MCF 10A (cell line): ENCODE measurements at places on chromosomes 2 and 18. TPM values are rescaled to one million over a fixed set of nuclear protein-coding genes. Genes with fewer than 3 reads are reported as not detected.
A peak's percentile ranks its signal among the peaks of the same experiment; 100 is the strongest.

- no peak overlapping the region for H3K27ac ChIP-seq
- DNase-seq = no peak
- H3K4me3 ChIP-seq = no peak overlapping the region
- H3K27me3 ChIP-seq = peaks cover 11% of the 10 kb centered on the region
Observed at GRCh38 chr2:96154506-96155380, 9.5 kb upstream of the DUSP2 start.

DNA sequence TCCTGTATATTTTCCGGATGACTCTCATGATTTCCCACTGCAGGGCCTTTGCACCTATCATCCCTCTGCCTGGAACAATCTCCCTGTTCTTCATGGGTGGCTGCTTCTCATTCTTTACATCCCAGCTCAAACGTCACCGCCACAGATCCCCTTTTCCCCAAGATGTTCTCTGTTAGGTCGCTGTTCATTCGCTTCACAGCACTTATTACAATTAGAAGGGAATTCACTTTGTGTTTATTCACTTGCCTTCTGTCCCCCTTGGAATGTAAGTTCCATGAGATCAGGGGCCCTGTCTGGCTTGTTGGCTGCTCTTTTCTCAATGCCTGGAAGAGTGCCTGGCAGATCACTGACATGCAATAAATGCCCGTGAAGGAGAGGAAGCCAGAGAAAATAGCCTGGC lies 106.7 kb downstream of the FOXI3 start:
- H3K36me3 ChIP-seq = no peaks in the 10 kb centered on the region
- no peak overlapping the region for H3K27ac ChIP-seq
- H3K4me1 ChIP-seq = no peaks in the 10 kb centered on the region
- DNase-seq = no peak

DNA sequence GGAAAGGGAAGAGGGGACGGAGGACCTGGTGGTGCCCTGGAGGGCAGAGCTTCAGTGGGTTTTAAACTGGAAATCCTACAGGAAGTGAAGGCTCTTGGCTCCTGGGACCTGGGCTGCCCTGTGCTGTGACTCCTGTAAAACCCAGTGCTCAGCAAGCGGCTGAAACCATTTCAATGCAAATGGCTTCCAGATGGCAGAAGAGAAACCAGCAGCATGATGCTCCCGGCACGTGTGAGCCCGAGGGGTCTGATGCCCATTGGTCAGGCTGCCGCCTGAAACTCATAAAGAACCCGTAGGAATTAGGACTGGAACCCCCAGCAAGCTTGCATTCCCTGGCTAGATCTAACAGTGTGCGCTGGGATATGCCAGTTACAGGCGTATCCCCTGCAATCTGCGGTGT lies 109.2 kb upstream of the THOC1 start:
- H3K27me3 ChIP-seq = no peaks in the 10 kb centered on the region
- no peak overlapping the region for H3K4me3 ChIP-seq
- no peaks in the 10 kb centered on the region for H3K36me3 ChIP-seq

GRCh38 chr2:136319237-136319636 lies 201.3 kb upstream of the CXCR4 start:
- H3K4me1 ChIP-seq = no peaks in the 10 kb centered on the region
- H3K4me3 ChIP-seq = no peak overlapping the region
- H3K27me3 ChIP-seq = no peaks in the 10 kb centered on the region

- H3K4me1 ChIP-seq = no peaks in the 10 kb centered on the region
- DNase-seq = no peak
- H3K27ac ChIP-seq = no peak overlapping the region
- no peak overlapping the region for H3K4me3 ChIP-seq
- no peaks in the 10 kb centered on the region for H3K27me3 ChIP-seq
Observed at GRCh38 chr2:179069685-179070084, 19.7 kb upstream of the CCDC141 start.

DNA sequence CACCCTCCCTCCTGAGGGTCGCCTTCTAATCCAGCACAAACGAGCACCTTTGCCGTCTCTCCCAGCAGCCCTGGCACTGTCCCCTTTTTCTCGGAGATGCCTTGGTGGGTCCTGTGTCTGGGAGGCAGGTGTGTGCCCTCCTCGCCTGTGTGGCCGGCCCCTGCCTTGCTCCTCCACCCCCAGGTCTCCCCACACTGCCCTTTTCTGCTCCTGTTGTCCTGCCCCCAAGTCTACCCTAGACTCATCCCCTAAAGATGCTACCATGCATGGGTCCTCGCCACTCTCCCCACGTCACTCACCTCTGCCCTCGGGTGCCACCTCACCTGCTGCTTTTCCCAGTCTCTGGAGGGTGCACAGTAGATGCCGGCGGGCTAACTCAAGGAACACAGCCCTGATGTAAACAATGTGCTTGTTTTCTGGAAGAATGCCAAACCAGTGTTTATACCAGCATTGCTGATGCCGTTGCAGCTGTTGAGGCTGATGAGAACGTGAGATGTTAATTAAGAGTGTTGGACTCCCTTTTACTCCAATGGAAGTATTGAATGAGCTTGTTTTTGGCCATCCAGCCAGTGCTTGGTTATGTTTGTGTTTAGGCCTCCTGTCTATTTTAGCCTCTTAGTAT lies 223.1 kb downstream of the AGAP1 start:
- peaks cover 21% of the 10 kb centered on the region for H3K36me3 ChIP-seq
- H3K27ac ChIP-seq = no peak overlapping the region
- H3K4me3 ChIP-seq = no peak overlapping the region
- H3K27me3 ChIP-seq = no peaks in the 10 kb centered on the region
- peak; percentile 16 for DNase-seq

DNA sequence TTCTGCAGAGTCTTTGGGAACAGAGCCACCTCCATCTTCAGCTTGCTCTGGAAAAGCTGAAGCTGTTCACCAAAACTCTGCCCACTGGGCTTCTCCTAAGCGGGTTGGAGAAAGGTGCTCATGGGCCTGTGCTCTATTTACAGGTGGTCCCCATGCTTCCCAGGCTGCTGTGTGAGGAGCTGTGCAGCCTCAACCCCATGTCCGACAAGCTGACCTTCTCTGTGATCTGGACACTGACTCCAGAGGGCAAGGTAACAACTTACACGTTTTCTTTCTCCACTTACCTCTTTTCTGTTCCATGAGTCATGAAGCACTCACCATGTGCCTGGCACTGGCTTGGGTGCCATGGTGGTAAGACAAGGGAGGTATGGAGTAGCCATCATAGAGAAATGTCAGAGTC lies 129.5 kb upstream of the ALPP start:
- no peaks in the 10 kb centered on the region for H3K27me3 ChIP-seq
- H3K36me3 ChIP-seq = peaks cover 32% of the 10 kb centered on the region
- H3K27ac ChIP-seq = no peak overlapping the region
- no peak for DNase-seq
- H3K4me3 ChIP-seq = no peak overlapping the region

GRCh38 chr2:47094511-47095142 lies 60.5 kb downstream of the STPG4 start:
- no peak for DNase-seq
- no peak overlapping the region for H3K4me3 ChIP-seq
- no peak overlapping the region for H3K27ac ChIP-seq
- H3K36me3 ChIP-seq = peaks cover 6% of the 10 kb centered on the region

GRCh38 chr18:31273812-31274527 lies 44.0 kb upstream of the DSG1 start:
- peaks cover 41% of the 10 kb centered on the region for H3K4me1 ChIP-seq
- H3K27ac ChIP-seq = no peak overlapping the region
- no peak for DNase-seq
- no peaks in the 10 kb centered on the region for H3K27me3 ChIP-seq

DNA sequence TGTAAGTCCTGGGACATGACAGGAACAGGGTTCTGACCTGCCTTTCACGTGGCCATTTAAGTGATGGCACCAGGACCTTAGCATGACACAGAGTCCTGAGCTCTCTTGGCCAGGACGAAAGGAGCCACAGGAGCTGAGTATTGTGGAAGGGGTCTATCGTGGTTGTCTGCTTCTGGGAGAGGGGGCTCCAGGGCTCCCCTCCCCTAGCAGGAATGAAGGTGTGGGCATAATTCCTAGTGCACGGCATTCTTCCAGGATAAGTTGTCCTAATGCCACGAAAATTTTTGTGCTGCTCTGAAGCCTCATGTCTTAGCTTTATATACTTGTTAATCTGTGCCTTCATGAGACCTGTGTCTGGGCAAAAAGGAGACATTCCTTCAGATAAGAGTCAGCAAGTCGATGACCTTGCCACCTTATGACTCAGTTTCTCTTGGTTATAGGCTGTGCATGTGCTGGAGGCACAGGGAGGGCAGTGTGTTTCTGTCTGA lies 17.1 kb downstream of the GATA6 start:
- H3K4me3 ChIP-seq = no peak overlapping the region
- no peaks in the 10 kb centered on the region for H3K27me3 ChIP-seq
- peaks cover 9% of the 10 kb centered on the region for H3K4me1 ChIP-seq
- H3K36me3 ChIP-seq = peaks cover 17% of the 10 kb centered on the region
- H3K27ac ChIP-seq = no peak overlapping the region

GRCh38 chr2:161836664-161837063 lies 212.4 kb downstream of the SLC4A10 start:
- peaks cover 26% of the 10 kb centered on the region for H3K27me3 ChIP-seq
- H3K36me3 ChIP-seq = no peaks in the 10 kb centered on the region
- DNase-seq = no peak
- H3K4me1 ChIP-seq = no peaks in the 10 kb centered on the region

Gene CTAGE1
- not detected in 2 replicates for total RNA-seq

Gene C2orf80
- not detected in 2 replicates for total RNA-seq

Gene CUL3
- total RNA-seq = 65.5 and 65.8 TPM in 2 replicates

Gene TLX2
- total RNA-seq = not detected in 2 replicates
